ENCODE measurements at places on chromosomes 2 and 18.

DNA sequence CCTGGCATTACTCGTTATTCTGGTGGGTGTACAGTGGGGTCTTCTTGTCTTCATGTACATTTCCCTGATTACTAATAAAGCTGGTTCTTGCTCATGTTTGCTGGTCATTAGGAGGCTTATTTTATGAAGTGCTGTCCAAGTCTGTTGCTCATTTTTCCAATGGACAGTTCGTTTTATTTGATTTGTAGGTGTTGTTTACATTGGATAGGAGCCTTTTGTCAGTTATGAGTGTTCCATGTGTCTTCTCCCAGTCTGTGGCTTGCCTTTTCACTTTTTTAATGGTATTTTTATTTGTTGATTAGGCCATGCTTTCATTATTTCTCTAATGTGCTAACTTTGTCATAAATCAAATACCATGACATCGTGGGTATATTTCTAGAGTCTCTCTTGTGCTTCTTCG is 51.9 kb downstream of the CEP192 start:
- no peak for DNase-seq

- no peak for DNase-seq
Measured at GRCh38 chr2:119730671-119731177, 29.0 kb upstream of the PTPN4 start.

DNA sequence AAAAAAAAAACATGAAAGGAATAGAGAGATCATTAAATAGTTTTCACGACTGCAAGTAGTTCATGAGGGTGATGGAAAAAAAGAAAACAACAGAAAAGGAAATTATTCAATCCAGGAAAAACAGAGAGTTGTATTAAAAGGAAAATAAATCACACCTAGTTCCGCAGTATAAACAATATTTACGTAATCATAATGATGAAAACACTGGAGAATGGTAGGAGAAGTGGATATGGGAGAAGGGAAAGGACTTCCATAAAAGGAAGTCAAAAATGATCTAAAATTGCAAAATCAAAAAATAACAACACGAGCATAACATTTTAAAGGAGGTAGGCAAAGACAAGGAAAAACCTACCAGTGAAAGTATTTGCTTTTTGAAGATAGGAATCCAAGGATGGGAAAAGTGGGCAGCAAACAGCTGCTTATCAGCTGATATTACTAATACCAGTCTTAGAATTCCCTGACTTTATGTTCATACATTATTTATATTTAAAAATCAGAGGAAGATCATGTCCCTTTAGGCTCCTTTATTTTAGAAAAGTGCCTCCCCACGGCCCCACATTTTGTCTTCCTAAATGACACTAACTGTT is 160.8 kb downstream of the NBAS start:
- no peak for DNase-seq

- no peak for DNase-seq
Measured at GRCh38 chr2:186696804-186697203, 2.9 kb downstream of the FAM171B start.

DNA sequence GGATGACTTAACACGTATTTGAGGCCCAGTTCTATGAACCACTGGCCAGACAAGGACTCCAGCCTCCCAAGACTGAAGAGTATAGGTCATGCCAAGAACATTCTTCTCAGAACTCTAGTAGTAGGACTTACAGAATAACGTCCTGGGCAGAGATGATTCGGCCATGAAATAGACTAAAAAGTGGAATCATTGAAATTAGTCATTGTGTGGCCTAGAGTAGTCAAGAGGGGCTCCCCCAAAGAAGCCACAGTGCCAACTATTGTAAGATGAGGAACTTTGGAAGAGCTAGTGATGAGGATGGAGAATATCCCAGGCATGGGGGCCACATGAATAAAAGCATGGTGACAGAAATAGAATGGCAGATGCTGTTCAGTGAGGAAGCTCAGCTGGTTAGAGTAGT is 101.1 kb downstream of the TRIB2 start:
- DNase-seq: no peak

GRCh38 chr2:36044411-36044810 is 311.2 kb upstream of the CRIM1 start:
- no peak for DNase-seq

DNA sequence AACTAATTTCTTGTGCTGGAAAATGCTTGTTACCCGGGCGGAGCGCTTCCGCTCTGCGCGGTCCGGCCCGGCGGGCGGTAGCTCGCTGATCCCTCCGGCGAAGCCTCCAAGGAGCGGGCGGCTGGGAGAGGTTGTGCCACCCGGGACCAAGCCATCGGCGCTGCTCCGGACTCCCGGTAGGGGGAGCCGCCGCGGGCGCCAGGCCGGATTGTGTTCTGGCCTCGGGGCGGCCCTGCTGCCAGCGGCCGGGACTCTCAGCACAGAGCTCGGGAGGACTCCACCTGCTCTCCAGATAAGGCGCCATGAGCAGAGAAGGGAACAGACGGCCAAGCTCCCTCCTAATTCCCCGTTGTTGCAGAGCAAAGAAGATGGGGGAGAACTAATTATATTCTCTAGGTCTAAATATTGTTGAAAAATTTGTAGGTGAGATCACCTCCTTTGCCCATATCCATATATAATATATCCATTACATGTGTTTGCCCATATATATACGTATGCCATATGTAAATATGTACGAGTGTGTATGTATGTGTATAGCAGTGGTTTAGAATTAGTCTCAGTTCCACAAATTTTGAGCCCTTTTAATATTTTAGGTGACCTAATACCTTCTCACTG is 13.8 kb upstream of the SATB2 start:
- DNase-seq: no peak

- DNase-seq: no peak
Measured at GRCh38 chr2:71605173-71605641, 151.8 kb downstream of the DYSF start.

DNA sequence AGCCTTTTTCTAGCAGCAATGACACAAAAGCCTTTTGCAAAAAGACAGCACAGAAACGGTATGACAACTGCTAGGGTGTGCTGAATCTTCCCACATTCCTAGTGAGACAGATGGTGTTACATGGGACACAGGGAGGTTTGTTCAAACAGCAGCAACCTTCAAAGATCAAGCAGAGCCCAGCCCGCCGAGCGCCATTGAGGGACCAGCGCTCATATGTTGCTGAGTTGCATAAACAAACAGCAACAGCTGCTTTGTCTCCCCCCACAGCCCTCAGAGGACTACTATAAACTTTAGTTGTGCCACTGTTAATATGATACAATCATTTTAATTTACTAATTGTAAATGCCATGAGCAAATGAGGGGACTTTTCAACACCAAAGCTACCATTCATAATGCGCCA is 117.7 kb downstream of the ZEB2 start:
- no peak for DNase-seq

GRCh38 chr18:67788310-67789164 is 272.0 kb upstream of the DSEL start:
- DNase-seq: no peak

- no peak for DNase-seq
Measured at GRCh38 chr2:127594116-127594591, 51.8 kb upstream of the GPR17 start.

GRCh38 chr2:137172162-137172561 is 406.8 kb downstream of the THSD7B start:
- DNase-seq: no peak

- DNase-seq: no peak
Measured at GRCh38 chr2:187310701-187311100, 137.4 kb downstream of the CALCRL start.

DNA sequence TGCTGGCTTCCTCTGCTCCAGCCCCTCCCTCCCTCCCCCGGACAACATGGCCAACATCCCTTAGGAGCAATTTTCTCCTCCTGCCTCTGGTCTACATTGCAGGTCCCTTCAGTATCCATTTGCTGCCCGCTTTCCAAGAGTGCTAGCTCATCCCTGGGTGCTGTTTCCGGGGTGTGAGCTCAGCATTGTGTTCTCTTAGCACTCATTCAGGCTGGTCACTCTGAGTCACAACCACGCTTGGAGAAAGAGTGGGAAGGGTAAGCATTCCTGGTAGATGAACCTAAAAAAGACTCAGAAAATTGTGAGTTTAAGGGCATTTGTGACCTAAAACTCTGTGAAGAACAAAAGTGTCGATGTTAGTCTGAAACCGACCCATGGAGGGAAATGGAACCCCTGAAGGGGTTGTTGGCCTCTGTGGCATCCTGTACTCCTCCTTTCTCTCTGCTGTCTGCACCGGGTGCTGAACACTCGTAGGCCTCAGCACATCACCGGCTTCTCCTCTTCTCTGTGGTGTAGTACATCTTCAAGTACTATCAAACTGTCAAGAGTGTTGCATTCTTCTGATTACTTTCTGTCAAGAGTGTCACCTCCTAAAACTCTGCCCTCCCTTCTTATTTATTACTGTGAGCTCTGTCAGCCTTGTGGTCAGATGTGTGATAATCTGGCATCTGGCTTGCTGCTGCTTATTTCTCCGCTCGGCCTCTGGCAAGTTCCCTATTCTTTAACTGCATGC is 73.0 kb downstream of the CTNNA2 start:
- no peak for DNase-seq

GRCh38 chr2:11744631-11745394 is 1.6 kb upstream of the LPIN1 start:
- DNase-seq: no peak

DNA sequence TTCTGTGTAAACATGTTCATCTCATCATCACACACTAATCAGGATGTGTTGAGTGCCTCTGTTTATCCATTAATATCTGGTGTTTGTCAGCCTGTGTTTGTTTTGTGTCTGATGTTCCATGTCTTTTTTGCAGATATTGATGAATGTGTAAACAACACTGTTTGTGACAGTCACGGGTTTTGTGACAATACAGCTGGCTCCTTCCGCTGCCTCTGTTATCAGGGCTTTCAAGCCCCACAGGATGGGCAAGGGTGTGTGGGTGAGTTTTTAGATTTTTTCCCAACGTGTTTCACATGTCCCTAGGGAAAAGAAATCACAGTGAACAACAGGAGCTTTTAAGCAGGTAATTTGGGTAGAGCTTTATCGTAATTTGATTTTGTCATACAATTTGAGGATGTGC is 133.7 kb upstream of the RASGRP3 start:
- DNase-seq: no peak
